Stomach (tissue), 19 donors: ENCODE measurements at places on chromosomes 16 and 17. TPM values are rescaled to one million over a fixed set of nuclear protein-coding genes. Genes with fewer than 3 reads are reported as not detected.

GRCh38 chr17:77769215-77769614 lies 189.3 kb upstream of the TNRC6C start:
- no peak for DNase-seq
- H3K27me3 ChIP-seq: no peaks in the 10 kb centered on the region
- no peak overlapping the region for H3K4me3 ChIP-seq
- H3K27ac ChIP-seq: no peak overlapping the region

GRCh38 chr16:85750146-85750826 lies 610 bp downstream of the C16orf74 start:
- no peaks in the 10 kb centered on the region for H3K36me3 ChIP-seq
- no peaks in the 10 kb centered on the region for H3K27me3 ChIP-seq
- DNase-seq: peak; percentile 85
- H3K4me1 ChIP-seq: peaks cover 46% of the 10 kb centered on the region

GRCh38 chr17:46995841-46996571 lies 17.0 kb upstream of the RPRML start:
- H3K27me3 ChIP-seq: no peaks in the 10 kb centered on the region
- H3K4me1 ChIP-seq: no peaks in the 10 kb centered on the region
- H3K4me3 ChIP-seq: no peak overlapping the region
- H3K36me3 ChIP-seq: no peaks in the 10 kb centered on the region
- H3K27ac ChIP-seq: no peak overlapping the region
- no peak for DNase-seq

DNA sequence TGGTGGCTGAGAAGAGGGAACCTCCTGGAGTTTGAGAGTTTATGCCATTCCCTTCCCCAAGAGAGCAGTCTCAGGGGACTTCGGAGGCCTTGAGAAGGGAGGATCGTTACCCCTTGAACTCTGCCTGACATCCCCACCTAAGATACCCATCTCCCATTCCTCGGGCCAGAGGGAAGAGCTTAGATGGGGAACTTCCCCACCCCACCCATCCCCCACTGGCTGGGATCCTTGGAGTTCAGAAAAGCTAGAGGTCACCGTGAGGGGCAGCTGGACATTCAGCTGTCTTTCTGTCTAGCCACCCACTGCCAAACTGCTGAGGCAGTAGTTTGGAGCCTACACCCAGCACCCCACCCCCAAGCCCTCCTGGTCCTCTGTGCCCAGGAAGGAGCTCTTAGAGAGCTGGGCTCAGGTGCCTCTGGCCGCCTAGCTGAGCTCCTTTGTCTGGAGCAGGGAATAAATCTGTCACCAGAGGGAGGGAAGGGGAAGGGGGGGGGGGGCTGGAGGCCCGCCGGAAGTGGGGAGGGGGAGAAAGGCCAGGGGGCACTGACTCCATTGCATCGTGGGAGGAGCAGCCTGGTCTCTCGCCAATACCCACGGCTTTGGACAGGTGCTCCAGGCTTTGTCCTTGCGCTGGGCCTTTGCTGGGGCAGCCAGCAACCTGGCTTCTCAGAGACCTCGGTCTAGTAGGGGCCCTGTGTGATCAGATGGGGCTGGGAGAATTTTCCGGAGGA lies 1.0 kb downstream of the HSD11B2 start:
- H3K4me1 ChIP-seq: peaks cover 46% of the 10 kb centered on the region
- H3K36me3 ChIP-seq: peaks cover 17% of the 10 kb centered on the region
- DNase-seq: peak; percentile 30
- peak overlapping the region; percentile 52 for H3K4me3 ChIP-seq

- no peaks in the 10 kb centered on the region for H3K4me1 ChIP-seq
- H3K27me3 ChIP-seq: no peaks in the 10 kb centered on the region
- no peak overlapping the region for H3K27ac ChIP-seq
- no peak overlapping the region for H3K4me3 ChIP-seq
These were observed 650.4 kb downstream of the WWOX start for GRCh38 chr16:78749745-78750268.

- H3K36me3 ChIP-seq: no peaks in the 10 kb centered on the region
- peak overlapping the region; percentile 49 for H3K27ac ChIP-seq
- no peak for DNase-seq
- H3K4me3 ChIP-seq: no peak overlapping the region
- H3K4me1 ChIP-seq: peaks cover 77% of the 10 kb centered on the region
- no peaks in the 10 kb centered on the region for H3K27me3 ChIP-seq
These were observed 3.1 kb downstream of the ZDHHC7 start for GRCh38 chr16:85008271-85008670.

- no peaks in the 10 kb centered on the region for H3K36me3 ChIP-seq
- H3K27ac ChIP-seq: peak overlapping the region; percentile 72
- DNase-seq: peak; percentile 56
- H3K27me3 ChIP-seq: no peaks in the 10 kb centered on the region
- peaks cover 5% of the 10 kb centered on the region for H3K4me1 ChIP-seq
- no peak overlapping the region for H3K4me3 ChIP-seq
These were observed 47.9 kb downstream of the SNX29 start for GRCh38 chr16:12024429-12024828.

DNA sequence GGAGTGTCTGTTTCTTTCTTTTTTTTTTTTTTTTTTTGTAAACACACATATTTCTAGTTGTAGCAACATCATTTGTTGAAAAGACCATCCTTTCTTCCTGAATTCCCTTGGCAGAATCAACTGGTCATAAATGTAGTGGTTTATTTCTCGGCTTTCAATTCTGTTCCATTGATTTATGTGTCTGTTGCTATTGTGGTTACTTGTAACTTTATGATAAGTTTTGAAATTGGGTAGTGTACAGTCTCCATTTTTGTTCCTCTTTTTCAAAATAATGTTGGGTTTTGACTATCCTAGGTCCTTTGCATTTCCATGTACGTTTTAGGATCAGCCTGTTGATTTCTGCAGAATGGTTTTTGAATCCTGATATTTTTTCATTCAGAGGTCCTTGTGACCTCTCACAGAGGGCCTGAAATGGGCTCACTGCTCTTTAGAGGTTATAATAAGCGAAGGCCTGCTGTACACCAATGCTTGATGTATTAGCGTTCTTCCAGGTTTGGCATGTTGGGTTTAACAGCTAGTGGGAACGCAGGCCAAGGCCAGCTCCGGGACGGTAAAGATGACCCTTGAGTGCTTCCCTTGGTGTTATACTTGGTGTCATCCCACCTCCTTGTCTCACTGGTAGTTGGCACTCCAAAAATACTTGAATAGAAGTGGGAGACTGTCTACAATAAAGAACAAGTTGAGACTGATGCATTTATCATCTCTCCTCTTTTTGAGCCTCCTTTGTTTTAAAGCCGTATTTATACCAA lies 43.8 kb downstream of the ZNRF1 start:
- peaks cover 14% of the 10 kb centered on the region for H3K4me1 ChIP-seq
- H3K4me3 ChIP-seq: no peak overlapping the region
- no peak for DNase-seq
- no peaks in the 10 kb centered on the region for H3K27me3 ChIP-seq

CDRT15 gene
- not detected for total RNA-seq

SLFN11 gene
- total RNA-seq: 13.8 TPM
